ENCODE measurements at places on chromosomes 6 and 20.

DNA sequence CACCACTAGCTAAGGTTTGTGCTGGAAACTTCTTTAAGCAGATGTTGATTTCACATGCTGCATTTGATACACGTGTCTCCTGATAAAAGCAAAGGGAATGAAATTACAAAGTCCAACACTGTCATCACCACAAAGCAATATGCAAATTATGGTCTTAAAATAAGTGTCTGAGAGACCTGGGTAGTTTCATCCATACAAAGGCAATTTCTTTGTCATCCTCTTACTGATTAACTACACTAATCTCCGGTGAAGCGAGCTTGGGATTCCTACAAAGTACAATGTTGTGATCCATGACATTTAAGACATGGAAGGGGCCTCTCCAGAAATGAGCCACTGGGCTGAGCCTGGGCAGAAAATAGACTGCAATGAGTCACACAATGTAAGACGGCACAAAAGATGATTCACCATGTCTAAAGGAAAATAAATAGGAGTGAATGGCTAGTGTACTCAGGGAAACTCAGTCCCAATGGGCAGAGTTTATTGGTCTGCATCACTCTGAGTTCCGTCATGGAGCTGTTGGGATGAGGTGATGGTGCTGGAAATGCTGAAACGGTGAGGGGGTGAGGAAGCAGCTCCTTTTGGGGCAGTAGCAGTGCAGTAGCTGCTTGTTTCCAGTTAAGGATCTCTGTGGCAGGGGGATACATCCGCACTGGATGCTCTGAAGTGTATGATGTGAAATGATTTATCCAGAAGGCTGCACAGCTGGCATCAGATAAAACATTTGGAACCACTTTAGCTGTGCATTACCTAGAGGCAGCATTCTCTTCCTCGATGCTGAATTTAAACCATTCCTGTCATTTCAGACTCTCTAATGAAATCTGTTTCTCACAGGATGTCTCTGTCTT is 103.3 kb downstream of the IBTK start:
- DNase-seq = peak; percentile 13

DNA sequence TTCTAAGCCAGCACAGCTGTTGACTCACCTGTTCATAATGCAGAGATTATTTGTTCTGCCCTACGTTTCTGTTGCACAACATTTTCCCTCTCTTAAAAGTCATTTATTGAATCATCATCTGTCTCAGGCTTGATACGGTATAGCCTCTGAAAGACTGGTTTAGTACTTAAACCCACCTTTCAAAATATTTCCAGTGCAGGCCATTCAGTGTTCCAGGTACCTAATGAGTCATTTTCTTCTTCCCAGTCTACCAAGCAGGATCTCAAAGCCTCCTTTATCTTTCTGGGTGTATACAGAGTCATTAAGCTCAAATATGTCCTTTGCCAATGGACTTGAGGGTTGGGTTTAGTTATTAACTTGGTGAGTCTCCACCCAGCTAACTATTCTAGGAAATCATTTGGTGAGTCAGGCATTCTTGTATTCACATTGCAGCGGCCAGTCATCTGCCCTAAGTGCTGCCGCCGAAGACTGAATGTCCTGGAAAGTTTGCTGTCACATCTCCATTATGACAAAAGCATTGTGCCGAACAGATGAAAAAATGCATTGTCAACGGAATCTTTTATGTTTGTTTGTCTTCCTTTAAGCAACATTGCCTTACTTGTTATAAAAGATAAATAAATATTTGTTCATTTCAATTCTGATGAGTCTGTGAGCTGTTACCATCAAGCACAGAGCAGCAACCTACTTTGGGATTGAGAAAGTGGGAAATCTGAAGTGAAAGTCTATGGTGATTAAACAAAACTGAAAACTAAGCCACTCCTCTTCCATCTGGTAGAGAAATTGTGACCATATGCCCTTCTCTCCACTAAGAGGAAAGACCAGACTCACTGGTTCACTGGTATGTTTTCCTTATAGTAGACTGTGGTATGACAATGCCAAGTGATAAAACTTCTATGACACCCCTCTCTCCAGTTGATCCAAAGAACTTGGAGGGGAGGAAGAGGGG is 14.3 kb upstream of the FAM135A start:
- DNase-seq = no peak

GRCh38 chr6:39688494-39688893 is 36.7 kb downstream of the KIF6 start:
- no peak for DNase-seq

- DNase-seq = no peak
These were observed 56.1 kb upstream of the SGK1 start for GRCh38 chr6:134373993-134374392.

DNA sequence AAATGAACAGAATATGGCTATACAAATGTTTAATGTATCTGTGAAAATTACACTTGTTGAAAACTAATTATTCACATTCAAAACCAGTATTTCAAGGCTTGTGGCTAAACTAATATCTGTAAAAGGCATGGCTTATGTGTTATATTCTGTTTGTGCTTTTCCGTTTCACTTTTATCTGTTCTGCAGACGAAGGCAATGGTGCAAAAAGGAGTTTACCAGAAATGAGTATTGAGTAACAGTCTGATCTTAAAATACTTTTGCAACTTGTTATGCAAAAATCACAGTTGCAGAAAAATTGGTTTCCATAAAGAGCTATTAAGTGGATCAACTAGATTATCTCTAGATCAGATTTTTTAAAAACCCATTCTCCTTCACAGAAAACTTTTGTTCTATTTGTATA is 9.4 kb upstream of the STX11 start:
- DNase-seq = no peak

- no peak for DNase-seq
These were observed 32.7 kb downstream of the TLDC2 start for GRCh38 chr20:36908603-36909002.

DNA sequence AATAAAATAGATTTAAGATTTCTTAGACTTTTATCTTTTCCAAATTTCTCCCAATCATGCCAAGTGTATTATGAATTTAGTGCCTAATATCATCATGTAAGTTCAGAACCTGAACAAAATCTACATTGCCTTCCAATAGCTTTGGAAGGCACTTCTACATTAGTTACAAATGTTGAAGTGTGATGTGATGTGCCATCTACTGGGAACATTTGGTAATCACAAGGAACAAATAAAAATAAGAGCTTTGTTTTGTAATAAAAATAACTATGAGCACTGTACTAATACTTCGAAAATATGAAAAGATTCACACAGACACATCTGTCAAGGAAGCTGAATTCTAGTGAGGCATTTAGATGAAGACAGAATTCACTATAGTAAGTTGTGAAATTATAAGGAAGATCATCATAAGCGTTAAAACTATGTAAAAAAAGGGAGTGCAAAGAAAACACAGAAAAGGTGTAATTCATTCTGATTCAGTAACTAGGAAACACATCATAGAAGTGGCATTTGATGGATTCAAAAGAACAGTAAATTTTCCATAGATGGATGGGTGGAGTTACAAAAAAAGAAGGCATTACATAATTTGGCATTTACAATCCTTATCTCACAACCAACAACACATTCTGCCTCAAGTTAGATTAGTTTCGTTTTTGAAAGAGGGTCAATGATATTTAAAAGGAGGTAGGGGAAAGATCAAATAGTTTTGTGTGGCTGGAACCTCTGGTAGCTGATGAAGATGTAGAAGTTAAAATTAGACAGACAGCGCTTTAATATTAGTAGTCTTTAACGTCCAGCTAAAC is 161.0 kb downstream of the ASCC3 start:
- DNase-seq = peak; percentile 6

GRCh38 chr20:750801-751200 is 17.5 kb downstream of the SLC52A3 start:
- DNase-seq = no peak

GRCh38 chr6:109457562-109457996 is 2.0 kb upstream of the MICAL1 start:
- DNase-seq = no peak

Data from HEK293T (cell line).